ENCODE measurements at places on chromosomes 5 and 9.

- no peak for DNase-seq
Measured at GRCh38 chr5:50856401-50857119, 190.1 kb downstream of the PARP8 start.

GRCh38 chr5:29051509-29051908 lies 2013.1 kb upstream of the CDH9 start:
- no peak for DNase-seq

DNA sequence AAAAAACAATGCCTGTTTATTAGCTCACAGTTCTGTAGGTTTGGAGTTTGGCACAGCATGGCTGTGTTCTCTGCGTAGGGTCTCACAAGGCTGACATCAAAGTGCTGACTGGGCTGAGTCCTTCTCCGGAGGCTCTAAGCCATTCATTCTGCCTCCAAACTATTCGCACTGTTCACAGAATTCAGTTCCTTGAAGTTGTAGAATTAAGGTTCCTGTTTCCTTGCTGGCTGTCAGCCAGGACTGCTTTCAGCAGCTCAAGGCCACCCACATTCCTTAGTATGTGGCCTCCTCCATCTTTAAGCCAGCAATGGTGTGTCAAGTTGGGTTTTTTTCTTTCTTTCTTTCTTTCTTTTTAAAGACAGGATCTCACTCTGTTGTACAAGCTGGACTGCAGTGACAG lies 161.9 kb downstream of the CDH6 start:
- no peak for DNase-seq

- DNase-seq: no peak
Measured at GRCh38 chr5:119378075-119378700, 22.4 kb downstream of the TNFAIP8 start.

DNA sequence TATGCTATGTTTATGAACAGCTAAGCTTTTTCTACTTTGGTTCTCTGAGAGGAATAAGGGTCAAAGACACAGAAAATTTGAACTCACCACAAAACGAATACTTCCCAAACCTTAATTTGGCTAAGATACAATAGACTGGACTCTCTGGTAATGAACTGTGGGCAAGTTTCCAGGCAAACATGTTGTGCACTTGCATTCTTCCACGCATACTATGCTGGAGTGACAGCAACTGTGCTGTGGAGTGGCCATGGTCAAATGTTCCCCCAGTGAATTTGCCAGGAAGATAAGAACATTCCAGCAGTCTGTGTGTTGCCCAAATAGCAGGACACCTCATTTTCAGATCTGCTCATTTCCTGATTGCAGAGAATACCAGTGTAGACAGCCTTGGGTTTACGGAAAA lies 275.3 kb upstream of the IL12B start:
- no peak for DNase-seq

GRCh38 chr5:181121675-181122561 lies 9.1 kb downstream of the OR2V1 start:
- no peak for DNase-seq

GRCh38 chr9:137721479-137721878 lies 102.7 kb downstream of the EHMT1 start:
- DNase-seq: no peak

- DNase-seq: no peak
Measured at GRCh38 chr9:137267933-137268355, 9.6 kb upstream of the TOR4A start.

DNA sequence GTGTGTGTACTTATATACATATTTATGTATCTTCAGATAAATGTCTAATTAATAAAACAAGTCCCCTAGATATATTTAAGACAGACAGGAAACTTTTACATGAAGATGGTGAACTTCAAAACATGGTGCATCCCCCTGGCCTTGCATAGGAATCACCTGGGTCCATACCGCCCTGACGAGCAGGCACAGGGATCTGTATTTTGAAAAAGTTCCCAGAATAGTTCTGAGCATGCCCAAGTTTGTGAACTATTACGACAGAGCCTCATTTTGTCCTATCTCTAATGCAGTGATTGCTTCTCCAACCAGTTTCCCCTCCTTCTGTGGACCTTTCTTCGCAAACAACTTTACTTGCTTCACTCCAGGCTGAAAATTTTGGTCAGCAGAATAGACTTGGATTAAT lies 98.1 kb downstream of the APBA1 start:
- no peak for DNase-seq

- DNase-seq: peak; percentile 17
Measured at GRCh38 chr9:84597131-84597530, 72.4 kb upstream of the NTRK2 start.

- no peak for DNase-seq
Measured at GRCh38 chr9:15423231-15423985, 732 bp downstream of the SNAPC3 start.

GRCh38 chr9:76534026-76534425 lies 75.0 kb downstream of the GCNT1 start:
- no peak for DNase-seq

DNA sequence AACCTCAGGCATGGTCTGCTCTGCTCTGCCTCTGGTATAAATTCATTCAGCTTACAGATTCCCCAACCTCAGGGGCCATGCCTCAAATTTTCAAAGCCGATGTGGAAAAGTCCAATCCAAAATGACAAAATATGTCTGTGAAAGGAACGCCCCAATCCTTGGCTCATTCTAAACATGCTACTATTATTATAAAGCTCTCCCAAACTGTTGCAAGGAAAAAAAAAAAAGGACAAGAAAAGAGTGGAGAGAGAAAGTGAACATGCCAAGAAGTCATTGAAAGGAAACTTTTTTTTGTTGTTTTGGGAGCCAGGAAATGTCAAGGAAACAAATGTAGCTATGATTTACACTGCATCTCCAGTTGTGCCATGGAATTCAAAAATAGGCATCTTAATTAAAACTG lies 3.8 kb downstream of the COL23A1 start:
- no peak for DNase-seq

DNA sequence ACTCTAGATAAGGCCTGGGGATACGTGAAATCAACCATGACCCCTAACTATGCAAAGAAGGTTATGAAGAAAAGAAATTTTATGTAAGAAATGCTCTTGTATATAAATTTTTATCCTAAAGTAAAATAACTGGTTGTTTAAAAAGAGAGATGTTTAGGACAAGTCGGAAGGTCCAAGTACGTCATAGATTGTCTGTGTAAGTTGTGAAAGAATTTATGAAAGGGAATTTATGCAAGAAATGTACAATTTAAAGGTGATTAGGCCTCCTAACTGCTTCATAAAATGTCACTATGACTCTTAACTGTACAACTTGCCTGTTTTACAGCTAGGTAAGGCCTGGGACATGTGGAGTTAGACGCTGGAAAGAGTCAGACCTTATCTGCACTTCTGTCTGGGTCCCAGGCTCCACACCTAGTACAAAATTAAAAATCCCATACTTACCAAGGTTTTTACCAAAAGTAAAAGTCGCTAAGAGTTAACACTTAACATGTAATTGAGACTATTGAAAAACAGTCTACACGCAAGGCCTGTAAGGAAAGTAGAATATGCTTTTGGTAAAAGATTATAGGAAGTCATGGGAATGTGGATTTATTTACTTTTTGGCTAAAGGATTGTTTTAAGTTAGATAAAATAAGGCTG lies 77.4 kb downstream of the KIAA0825 start:
- no peak for DNase-seq

GRCh38 chr9:122191584-122191983 lies 31.9 kb downstream of the MORN5 start:
- DNase-seq: no peak

GRCh38 chr9:125565126-125565525 lies 141.9 kb downstream of the MAPKAP1 start:
- DNase-seq: no peak

GRCh38 chr5:173187054-173187743 lies 42.9 kb downstream of the BNIP1 start:
- no peak for DNase-seq

Measured in GM12892 (cell line).